ENCODE measurements at places on chromosomes 3 and 15.
A peak's percentile ranks its signal among the peaks of the same experiment; 100 is the strongest.

DNA sequence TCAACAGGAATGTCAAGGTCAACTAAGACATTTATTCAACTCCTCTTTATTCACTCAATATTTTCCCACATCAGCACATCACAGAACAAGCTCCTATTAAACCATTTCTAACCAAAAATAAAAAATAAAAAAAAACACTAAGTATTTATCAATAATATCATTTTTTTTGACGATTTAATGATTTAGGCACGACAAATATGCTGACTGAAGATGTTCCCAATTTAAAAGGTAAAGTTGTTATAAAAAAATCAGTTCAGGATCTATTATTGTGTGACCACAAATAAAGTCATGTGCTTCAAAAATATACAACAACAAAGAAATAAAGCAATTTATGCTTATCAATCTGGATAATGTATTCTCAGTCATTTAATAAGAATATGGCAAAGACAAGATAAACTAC lies 16.2 kb downstream of the DPH6 start:
- DNase-seq = no peak

GRCh38 chr3:56693750-56694149 lies 10.7 kb upstream of the TASOR start:
- no peak for DNase-seq

DNA sequence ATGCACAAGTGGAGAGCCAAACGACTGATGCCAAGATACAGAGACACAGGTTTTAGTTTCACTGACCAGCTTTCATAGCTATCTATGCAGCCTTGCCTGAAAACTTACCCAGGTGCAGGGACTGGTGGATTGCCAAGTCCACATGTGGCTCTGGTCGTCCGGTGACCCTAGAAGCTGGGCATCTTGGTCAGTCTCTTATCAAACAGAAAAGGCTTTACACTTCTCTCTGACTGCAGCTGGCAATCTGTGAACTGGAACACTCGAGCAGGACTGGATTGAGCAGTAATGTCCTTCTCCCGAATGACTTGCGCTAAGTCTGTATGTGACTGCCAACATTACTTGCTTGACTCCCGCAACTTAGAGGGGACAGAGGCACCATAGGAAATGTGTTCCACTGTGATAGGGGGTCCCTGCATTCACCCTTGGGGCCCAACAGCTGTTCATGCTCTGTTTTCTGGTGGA lies 63.0 kb upstream of the SIAH2 start:
- DNase-seq = no peak

DNA sequence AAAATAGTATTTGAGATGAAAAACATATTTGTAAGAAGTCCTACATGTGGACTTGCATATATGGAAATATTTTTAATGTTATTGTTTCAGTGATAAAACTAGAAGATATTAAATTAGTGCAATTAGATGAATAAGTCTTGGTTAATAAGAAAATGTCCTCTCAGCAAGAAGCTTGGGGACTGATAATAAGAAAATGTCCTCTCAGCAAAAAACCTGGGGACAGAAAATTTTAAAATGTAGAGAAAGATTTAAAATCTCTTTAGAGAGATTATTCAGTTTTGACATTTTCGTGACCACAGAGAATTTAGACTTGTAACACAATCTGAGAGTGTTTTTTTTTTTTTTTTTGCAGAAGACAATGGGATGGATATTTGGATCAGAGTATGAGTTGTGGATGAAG lies 156.0 kb downstream of the ISL2 start:
- no peak for DNase-seq

- DNase-seq = peak; percentile 69
Measured at GRCh38 chr3:56864090-56864489, 62.3 kb upstream of the ARHGEF3 start.

DNA sequence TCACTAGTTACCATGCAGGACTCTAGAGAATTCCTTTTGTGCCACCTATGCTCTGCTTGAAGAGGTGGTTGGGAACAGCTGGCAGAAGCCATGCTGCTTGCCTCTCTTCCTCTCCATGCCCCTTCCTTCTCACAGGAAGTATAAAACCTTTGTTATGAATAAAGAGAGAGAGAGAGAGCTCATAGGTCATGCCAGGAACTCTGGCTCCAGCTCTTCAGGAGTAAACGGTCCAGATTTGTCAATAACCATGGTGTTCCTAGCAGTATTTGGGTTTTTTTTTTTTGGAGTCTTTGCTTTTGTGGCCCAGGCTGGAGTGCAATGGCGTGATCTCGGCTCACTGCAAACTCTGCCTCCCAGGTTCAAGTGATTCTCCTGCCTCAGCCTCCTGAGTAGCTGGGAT lies 97.7 kb upstream of the SLC4A7 start:
- DNase-seq = no peak

GRCh38 chr15:26372706-26373105 lies 400.2 kb downstream of the GABRB3 start:
- DNase-seq = no peak

- DNase-seq = no peak
Measured at GRCh38 chr3:18716821-18717220, 291.7 kb upstream of the SATB1 start.

DNA sequence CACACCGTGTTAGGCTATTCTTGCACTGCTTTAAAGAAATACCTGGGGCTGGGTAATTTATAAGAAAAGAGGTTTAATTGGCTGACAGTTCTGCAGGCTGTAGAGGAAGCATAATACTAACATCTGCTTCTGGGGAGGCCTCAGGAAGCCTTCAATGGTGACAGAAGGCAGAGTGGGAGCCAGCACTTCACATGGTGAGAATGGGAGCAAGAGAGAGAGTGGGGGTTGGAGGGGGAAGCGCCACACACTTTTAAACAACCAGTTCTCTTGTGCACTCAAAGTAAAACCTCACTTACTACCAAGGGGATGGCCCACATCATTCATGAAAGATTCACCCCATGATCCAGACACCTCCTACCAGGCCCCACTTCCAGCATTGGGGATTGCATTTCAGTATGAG lies 181.1 kb downstream of the APBA2 start:
- DNase-seq = no peak

DNA sequence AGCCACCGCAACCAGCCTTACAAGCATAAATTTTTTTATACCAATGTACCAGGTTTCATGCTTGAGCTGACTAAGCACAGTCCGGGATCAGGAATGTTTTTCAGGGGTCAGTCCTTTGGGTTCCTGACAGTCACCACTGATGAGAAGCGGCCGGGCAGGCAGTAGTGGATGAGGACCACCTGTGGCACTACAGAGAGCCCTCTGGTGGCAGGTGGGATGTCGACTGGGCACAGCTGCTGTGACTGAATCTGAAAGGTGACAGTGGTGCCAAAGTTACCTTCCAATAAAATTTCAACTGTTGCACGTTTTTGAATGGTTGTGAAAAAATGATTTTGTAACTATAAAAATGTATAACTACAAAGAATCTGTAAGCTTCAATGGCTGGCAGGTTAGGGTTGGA lies 34.0 kb downstream of the TPRA1 start:
- DNase-seq = no peak

DNA sequence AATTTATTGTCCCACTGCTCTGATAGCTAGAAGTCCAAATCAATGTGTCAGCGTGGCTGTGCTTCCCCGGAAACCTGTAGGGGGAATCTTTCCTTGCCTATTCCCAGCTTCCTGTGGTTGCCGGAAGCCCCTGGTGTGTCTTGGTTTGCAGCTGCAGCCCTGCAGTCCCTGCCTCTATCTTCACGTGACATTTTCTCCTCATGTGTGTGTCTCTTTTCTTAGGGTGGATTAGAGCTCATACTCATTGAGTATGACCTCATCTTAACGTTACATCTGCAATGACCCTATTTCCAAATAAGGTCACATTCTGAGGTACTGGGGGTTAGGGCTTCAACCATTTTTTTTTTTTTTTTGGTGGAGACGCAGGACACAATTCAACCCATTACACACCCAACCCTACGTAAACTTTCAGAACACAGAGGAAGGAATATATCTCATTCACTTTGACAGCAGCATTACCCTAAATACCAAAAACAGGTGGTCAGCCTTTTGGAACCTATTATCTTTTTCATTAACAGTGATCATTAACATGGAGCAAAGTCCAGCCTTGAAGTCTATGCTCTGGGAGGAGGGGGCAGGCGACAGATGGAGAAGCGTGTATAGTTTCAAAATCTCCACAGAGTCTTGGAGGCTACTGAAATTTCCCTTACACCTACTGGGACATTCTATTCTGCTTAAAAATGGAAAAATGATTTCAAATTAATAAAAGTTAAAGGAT lies 88.6 kb downstream of the RYK start:
- no peak for DNase-seq

DNA sequence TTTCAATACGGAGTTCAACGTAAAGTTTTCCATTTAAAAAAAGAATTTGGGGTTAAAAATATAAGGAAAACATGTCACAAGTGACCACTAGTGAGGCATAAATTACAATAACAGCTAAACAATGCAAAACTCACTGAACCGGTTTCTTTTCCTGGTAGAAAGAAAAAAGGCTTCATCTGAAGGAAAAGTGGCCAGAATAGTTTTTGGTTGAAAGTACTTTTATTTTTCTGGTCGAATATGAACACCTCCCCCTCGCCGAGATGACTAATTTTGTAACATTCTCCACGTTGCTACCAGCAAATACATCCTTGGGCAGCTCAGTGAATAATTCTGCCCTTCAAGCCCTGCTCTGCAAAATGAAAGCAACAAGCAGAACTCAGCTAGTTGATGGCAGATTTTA lies 3.9 kb upstream of the SRGAP3 start:
- no peak for DNase-seq

GRCh38 chr3:70556056-70556455 lies 243.6 kb upstream of the MDFIC2 start:
- no peak for DNase-seq

GRCh38 chr15:91866971-91867372 lies 13.5 kb downstream of the SLCO3A1 start:
- DNase-seq = no peak

DNA sequence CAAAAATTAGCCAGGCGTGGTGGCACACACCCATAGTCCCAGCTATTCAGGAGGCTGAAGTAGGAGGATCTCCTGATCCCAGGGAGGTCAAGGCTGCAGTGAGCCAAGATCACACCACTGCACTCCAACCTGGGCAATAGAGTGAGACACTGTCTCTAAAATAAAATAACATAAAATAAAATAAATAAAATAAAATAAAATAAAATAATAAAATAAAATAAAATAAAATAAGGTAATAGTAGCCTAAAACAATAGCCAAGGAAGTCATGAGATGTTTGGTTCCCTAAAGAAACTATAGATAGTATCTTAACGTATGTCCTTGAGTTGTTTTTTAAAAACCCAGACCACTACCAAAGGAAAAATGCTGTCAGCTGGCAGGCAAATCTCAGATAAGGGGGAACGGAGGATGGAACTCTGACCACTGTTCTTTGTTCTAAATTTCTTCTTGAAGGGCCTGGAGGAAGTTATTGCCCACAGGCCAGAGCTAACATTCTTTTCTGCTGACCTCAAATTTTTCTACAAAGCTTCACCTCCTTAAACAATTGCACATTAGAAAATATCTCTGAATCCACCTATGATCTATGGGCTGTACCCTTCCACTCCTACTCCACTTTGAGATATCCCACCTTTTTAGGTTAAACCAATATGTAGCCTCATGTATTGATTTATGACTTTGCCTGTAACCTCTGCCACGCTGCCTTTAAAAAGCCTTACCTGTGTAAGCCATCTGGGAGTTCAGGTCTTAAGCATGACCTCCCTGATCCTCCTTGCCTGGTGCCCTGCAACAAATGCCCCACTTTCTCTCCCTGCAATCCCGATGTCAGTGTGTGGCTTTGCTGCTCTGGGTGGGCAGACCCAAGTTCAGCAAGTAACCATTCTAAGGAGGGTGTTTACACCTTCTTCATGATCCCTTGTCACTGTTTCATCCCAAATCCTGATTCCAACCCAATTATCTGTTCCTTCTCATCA lies 126.2 kb upstream of the BHLHE40 start:
- DNase-seq = no peak

DNA sequence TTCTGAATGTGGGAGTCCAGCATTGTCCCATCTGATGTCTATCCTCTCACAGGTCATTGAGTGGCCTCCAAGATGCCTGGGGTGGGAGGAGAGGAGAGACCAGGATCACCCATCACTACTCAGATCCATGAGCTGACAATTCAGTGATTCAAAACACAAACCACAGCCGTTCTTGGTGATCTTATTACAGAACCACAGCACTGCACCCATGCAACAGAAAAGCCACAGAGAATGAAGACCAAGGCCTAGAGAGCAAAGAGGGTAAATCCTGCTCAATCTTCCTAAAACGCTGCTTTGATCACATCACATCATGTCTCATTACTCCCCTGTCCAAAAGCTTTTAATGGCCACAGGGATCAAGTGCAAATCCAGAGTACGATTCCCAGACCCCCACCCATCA lies 23.5 kb downstream of the ANP32A start:
- DNase-seq = peak; percentile 85

- peak; percentile 89 for DNase-seq
Measured at GRCh38 chr15:60548101-60548500, 69.2 kb upstream of the ICE2 start.

- DNase-seq = no peak
Measured at GRCh38 chr15:67605871-67606270, 63.4 kb downstream of the MAP2K5 start.

DNA sequence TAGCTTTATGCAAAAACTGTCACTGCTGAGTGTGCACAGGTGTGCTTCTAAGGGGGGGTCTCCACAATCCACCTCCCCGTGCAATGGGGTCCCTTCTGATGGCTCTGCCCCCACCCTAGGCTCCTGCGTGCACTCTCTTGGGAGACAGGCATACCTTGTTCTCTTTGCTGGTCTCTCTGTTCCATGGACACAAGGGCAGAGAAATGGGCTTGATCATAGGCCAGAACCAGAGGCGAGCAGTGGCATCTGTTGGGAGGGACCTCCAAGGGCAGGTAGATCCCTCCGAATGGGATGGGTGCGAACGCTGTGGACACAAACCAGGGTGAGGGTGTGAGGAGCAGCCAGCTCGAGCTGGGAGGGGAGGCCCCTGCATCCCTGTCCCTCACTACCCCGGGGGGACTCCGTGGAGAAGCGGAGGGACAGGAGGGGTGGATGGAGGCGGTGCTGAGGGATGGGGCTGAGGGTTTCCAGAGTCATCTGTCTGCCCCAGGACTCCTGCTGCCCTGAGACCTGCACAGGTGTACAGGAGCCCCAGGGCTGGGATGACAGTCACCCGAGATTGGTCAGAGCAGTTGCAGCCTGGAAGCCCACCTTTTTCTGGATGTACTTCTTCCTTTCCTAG lies 175.0 kb downstream of the KLF13 start:
- DNase-seq = no peak

DNA sequence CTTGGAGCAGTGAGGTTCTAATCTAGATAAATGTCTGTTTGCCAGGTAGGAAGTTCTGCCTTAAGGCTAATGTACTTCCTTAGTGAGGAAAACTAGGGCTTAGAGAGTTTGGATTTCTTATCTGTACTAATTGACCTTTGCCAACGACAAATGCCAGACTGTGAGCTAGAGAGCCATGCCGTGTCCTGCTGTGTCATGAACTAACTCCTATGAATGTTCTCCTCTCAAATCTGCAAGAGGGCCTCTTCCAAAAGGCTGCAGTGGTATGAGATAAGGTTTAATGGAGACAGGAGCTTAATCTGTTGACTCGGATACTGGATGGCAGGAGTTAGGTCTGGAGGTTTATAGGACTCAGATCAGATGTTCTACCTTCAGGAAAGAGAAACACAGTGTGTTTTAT lies 524.9 kb downstream of the NTRK3 start:
- no peak for DNase-seq

GRCh38 chr15:64634027-64634426 lies 141.4 kb downstream of the RBPMS2 start:
- peak; percentile 82 for DNase-seq
